Activated naive CD8-positive, alpha-beta T cell treated with anti-CD3 and anti-CD28 coated beads, Interleukin-2, amount 10 ng/mL, durations not matched to agents 7 days and 5 days (primary cell): ENCODE measurements at places on chromosomes 2 and 18. TPM values are rescaled to one million over a fixed set of nuclear protein-coding genes. Genes with fewer than 3 reads are reported as not detected.

INO80B gene
- 46.8 TPM for total RNA-seq

PKDCC gene
- total RNA-seq, result not detected

CYP27C1 gene
- total RNA-seq, result not detected

ERLEC1 gene
- 22.2 TPM for total RNA-seq

GCG gene
- total RNA-seq, result not detected

C2orf72 gene
- 0.47 TPM for total RNA-seq

DNA sequence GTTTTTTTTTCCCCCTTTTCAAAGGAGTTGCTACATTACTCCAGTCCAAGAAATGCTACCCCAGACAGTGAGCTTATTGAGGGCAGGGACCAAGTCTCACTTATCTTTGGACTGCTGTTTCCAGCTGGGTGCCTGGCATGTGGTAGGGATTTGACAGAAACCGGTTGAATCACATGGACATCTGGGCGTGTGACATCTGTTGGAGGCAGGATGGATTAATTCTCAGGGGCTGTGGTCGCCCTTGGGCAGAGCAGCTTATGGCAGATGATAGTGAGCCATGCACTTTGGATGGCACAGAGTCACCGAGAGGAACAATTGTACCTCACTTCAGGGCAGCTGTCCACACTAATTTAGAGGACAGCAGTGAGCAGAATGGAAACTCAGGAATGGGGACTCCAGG lies 254.6 kb upstream of the ID2 start:
- H3K4me3 ChIP-seq, result no peak overlapping the region
- H3K27ac ChIP-seq, result no peak overlapping the region
- DNase-seq, result no peak
- H3K4me1 ChIP-seq, result peaks cover 14% of the 10 kb centered on the region

DNA sequence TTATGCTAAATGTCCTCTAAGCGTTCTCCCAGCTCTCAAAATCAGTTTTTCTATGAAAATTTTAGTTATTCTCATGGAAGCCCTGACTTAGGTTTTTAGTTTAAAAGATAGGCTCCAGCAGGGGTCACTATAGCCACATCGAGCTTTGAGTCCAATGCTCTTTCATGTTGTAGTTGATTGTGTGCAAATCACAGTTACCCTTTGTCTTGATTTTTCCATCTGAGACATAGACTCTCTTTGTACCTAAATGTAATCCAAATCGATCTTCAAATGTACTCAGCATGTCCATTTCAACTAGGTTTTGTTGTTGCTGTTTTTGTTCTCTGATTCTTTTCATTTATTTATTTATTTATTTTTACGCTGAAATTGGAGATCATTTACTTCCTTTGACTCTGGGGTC lies 26.4 kb upstream of the MSTN start:
- H3K4me3 ChIP-seq, result no peak overlapping the region
- H3K4me1 ChIP-seq, result no peaks in the 10 kb centered on the region
- H3K27ac ChIP-seq, result no peak overlapping the region
- no peaks in the 10 kb centered on the region for H3K27me3 ChIP-seq
- no peak for DNase-seq

- H3K27ac ChIP-seq, result no peak overlapping the region
- no peaks in the 10 kb centered on the region for H3K36me3 ChIP-seq
Observed at GRCh38 chr2:239110595-239111048, 262.7 kb downstream of the TWIST2 start.

DNA sequence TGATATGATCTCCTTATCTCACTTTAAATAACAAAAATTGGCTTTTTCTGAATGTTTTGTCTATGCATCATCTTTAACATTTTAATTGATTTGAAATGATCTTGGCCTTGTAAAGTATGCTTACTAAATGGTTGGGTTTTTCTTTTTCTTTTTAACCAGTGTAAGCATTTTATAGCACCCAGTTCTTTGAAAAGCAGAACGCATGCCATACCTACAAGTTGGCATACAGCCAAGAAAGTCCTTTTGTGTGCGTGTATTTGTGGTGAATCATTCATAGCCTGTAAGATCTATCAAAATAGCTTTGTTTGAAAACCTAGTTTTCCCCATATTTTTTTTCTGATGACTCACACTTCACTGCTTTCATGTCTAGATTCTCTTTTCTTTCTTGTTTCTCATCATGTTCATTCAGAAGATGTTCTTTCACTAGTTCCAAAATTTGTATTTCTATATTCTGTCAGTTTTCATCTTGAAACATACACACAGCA lies 4.1 kb upstream of the VRK2 start:
- no peak for DNase-seq
- H3K4me1 ChIP-seq, result peaks cover 23% of the 10 kb centered on the region
- no peak overlapping the region for H3K4me3 ChIP-seq
- H3K36me3 ChIP-seq, result peaks cover 15% of the 10 kb centered on the region
- no peak overlapping the region for H3K27ac ChIP-seq
- no peaks in the 10 kb centered on the region for H3K27me3 ChIP-seq

GRCh38 chr18:68822926-68823325 lies 25.0 kb downstream of the CCDC102B start:
- H3K4me1 ChIP-seq, result no peaks in the 10 kb centered on the region
- no peak overlapping the region for H3K27ac ChIP-seq
- no peak for DNase-seq

DNA sequence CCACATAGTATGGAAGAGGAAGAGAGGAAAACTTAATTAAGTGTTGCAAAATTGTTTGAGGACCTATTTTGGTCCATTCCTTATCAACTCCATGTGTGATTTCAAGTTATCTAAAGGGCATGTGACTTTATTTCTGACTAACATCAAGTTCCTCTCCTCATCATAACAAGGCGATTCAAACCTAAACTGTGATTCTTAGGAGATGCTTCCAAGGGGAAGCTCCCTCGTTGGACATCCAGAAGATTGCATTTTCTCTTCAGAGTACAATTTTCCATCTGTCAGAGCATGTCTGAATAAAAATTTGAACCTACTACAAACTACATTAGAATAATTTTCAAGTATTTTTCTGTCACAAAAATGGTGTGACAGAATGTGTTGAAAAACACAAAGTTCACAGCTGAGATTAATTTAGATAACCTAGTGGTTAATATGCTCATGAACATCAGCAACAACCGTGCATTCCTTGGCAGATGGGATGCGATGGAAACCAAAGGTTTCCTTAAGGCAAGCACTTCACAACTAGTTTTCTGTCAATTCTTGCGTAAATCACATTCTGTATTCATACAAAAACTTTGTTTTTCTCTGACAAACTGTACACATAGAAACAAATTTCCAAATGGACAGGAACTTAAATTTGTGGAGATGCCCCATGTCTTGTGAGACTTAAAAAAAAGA lies 4.2 kb downstream of the SFT2D3 start:
- H3K27ac ChIP-seq, result no peak overlapping the region
- no peaks in the 10 kb centered on the region for H3K27me3 ChIP-seq
- no peak for DNase-seq
- peaks cover 26% of the 10 kb centered on the region for H3K36me3 ChIP-seq

DNA sequence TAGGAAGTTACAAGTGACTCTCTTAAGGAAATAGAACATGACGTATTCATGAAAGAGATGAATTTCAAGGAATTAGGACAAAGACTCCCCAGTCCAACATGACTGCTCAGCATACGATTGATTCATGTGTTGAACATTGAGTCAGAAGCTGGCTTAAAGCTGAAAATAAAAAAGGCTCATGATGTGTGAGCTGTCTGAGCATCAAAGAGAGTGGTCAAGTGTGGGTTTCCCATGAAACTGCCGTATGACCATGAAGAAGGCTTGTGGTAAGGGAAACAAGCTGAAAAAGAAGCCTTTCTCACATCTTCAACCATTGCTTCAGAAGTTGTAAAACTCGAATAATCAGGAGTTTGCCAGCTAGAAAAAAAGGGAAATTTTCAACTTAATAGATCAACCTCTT lies 201.9 kb upstream of the APCDD1 start:
- H3K4me3 ChIP-seq, result no peak overlapping the region
- no peaks in the 10 kb centered on the region for H3K4me1 ChIP-seq
- peaks cover 9% of the 10 kb centered on the region for H3K27me3 ChIP-seq
